Fibroblast of skin of left biceps (primary cell): ENCODE measurements at places on chromosomes 6 and 20.
A peak's percentile ranks its signal among the peaks of the same experiment; 100 is the strongest.

- no peak for DNase-seq
Observed at GRCh38 chr6:145836170-145836569, 21.6 kb upstream of the FBXO30 start.

GRCh38 chr6:90885611-90886056 is 298.8 kb upstream of the MAP3K7 start:
- no peak for DNase-seq

DNA sequence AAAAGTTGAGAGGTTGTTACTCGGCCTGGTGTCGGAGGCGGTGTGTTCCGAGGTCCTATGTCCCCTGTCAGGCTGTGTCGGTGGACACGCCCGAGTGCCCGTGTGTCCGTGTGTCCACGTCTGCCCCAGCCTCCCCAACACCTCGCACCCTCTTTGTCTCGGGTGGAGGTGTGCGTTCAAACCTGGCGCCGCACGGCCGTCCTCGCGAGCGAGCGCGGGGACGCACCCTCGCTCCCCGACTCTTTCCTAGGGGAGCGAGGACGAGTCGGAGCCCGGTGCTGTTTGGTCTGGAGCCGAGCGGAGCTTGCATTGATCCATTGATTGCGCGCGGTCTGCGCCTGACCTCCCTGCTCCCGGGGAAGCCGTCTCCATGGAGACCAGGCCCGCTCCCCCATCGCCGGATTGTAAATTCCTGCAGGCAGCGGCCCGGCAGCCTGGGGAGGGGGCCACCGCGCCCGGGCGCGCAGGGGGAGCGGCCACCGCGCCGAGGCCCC is 411 bp upstream of the SCUBE3 start:
- DNase-seq = no peak

DNA sequence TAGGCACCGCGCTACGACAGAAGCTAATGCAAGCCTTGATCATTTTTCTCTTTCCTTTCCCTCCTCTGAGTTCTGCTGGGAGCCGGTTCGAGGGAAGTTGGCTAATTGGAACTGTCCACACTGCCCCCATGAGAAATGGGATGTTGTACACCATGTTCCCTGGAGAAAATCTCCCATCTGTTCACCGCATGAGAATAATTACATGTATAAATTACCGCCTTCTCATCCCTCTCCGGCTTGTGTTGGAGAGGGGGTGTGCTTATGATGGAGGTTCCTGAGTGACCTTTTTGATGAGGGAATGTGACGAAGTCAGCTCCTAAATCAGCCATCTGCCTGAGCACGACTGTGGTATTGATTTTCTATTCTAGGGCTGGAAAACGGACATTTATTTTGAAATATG is 320.2 kb upstream of the SULF2 start:
- DNase-seq = peak; percentile 51

GRCh38 chr6:138811866-138812265 is 16.0 kb downstream of the ECT2L start:
- no peak for DNase-seq

DNA sequence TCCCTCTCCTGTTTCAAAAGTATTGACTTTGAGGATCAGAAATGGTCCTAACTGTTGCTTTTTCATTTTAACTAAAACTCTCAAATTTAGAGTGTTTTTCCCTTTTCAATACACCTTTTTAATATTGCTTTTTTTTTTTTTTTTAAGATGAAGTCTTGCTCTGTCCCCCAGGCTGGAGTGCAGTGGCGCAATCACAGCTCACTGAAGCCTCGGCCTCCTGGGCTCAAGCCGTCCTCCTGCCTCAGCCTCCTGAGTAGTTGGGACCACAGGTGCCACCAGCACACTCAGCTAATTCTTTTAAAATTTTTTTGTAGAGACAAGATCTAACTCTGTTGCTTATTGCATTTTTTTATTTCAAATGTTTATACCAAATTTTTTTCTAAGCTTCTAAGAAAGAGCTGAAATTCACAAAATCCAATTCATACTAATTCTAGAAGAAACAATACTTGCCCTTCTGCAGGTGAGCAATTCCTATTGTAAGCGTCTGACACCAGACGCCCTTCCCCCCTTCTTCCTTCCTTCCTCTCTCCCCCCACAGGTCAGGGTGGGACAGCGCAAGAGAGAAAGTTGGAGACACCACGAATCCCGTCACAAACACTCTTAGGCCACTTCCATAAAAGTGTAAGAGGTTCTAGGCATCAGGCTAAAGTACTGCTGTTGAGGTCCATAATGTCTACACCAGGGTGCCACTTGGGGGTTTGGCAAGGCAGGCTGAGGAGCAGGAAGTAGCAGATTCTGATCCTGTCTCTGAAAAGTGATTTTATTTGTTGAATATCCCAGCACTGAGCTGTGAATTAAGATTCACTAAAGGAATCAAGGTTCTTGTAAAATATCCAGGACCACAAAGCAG is 12.8 kb downstream of the DLL1 start:
- no peak for DNase-seq

DNA sequence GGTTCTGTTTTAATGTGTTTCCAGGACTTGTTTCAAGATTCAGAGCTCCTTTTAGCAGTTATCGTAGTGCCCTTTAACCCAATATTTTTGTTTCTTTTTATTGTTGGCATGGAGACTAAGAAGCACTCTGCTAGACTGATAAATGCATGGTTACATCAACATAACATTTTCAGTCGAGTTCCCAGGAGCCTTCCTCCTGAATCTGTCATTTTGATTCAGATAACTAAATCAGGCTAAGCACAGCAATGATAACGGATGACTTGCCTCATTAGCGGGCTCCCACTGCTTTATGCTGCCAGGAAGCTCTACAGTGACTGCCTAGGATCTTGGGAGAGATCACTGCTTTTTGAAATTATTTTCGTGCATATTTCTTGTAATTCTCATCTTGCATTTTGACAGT is 772.8 kb upstream of the GJE1 start:
- DNase-seq = no peak

DNA sequence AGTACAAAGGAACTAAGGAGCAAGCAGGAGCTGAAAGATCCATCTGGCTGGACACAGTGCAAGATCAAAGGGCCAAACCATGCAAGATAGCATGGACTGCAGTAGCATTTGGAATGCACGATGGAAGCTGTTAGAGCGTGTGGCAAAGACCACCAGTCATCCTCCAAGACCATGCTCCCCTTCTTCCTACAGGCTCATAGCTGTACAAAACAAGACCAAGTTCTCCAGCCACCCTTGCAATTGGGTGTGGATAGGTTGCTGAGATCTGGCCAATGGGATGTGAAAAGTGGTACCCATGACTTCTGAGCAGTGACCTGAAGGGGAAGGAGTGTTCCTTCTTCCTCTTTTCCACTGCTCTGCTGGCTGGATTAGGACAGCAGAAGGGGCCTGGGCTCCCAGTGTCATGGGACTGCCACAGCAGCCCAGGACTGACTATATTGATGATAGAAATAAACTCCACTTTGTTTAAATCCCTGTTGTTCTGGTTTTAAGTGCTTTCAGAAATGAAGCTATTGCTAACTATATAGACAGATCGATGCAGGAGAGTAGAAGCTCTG is 64.9 kb downstream of the SLC22A23 start:
- DNase-seq = no peak

DNA sequence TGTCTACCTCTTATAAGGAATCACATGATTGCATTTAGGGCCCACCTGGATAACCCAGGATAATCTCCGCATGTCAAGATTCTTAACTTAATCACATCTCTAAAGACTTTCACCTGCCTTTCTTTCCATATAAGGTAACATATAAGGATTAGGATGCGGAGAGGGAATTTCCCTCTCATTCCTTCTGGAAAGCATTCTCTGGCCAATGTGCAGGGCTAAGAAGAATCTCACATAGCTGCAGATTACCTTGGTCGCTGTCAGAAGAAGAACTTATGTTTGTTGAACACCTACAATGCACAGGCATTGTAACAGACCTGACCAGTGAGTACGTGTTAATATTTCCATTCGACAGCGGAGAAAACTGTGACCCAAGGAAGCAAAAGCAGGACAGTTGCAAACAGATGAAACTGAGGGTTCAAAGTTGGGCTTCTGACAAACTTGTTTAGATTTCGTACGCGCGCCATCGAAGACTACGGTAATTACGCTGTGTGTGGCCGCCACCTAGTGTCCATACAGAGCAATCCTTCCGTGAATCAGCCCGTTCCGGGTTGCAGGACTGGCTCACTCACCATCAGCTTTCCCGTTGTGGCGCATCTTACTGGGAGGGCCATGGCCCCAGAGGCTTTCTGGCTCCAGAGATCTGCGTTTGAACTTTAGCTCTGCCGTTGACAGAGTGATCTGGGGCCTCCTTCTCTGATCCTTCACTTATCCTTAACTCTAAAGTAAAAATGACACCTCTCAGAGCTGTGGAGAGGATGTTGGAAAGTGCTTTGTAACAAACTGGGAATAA is 9.5 kb downstream of the C20orf202 start:
- DNase-seq = peak; percentile 7

DNA sequence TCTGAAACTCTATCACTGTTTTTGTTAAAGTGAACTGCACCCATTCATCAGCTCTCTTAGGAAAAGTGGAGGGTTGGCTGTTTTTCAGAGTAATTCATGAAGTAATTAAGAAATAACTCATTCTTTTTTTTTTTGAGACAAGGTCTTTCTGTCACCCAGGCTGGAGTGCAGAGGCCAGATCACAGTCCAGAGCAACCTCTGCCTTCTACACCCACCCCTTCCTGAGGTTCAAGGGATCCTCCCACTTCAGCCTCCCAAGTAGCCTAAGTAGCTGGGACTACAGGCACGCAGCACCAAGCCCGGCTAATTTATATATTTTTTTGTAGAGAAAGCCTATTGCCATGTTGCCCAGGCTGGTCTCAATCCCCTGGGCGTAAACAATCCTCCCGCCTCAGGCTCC is 2.6 kb downstream of the ZNFX1 start:
- DNase-seq = no peak

GRCh38 chr6:160188773-160189172 is 67.2 kb downstream of the SLC22A1 start:
- DNase-seq = no peak

DNA sequence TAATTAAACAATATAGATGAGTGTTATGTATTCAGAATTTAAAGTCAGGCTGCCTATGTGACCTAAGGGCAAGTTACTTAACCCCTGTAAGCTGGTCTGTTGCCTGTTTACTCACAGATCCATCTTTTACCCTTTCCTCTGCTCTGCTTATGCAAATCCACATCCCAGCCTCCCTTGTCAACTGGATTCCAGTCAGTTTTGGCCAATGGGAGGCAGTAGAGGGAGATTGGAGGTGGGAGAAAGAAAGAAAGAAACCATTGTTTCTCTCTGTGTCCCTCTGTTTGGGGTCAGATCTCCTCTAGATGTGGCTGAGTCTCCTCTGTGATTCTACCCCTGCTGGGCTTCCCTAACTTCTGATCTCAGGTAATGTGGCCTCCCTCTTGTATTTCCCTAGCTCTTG is 266.8 kb upstream of the PLN start:
- DNase-seq = no peak

DNA sequence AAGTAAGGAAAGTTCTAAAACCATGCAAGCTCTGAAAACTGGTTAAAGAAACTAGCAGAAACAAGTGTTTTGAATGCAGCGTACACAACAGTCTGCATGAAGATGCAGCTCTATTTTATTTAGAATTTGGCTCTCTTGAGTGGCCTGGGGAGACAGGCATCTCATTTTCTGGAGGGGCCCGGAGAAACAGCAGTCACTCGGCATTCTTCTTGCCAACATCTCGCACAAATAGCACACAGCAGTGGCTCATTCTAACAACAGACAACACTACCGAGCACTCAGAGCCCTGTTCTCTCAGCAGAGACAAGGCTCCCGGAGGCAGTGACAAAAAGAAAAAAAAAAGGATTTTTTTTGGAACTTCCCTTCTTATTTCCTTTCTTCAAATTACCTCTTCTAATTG is 108.5 kb upstream of the STMND1 start:
- no peak for DNase-seq

DNA sequence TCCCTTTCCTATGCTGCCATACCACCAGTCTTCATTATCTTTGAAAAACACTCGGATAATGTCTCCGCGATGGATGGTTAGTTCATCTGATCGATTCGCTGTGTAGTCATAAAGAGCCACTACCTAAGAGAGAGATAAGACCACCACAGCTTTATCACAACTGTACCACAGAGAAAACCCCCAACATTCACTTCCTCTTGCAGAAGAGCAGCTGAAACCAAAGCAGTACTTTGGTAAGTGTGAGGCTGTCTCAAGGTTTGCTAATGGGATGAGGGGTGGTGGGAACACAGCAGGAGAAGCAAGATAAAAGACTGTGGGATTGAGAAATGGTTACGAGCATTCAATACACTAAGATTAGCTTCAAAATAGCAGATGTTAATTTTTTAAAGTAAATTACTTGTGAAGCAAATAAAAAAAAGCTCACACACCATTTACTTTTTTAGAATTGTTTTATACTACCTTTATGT is 142.1 kb downstream of the MYB start:
- no peak for DNase-seq

DNA sequence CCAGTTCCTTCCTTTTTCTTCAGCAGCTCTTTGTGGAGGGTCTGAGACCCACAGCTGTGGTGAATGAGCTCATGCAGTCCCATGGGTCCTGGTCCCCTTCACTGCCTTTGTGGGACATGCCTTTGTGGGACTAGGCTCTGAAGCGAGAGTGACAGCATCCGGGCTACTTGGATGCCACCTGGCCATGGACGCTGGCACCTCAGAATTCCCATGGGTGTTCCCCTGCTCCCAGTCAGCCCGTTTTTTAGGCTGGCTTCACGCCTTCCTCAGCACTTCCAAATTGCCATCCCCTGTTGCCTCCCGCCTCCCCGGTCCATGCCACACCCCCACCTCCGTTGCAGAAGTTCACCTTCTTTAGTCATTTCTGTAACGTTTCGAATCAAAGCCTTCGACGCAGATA is 45.1 kb downstream of the RAMACL start:
- DNase-seq = no peak

GRCh38 chr6:42131531-42131930 is 10.9 kb downstream of the C6orf132 start:
- DNase-seq = no peak

DNA sequence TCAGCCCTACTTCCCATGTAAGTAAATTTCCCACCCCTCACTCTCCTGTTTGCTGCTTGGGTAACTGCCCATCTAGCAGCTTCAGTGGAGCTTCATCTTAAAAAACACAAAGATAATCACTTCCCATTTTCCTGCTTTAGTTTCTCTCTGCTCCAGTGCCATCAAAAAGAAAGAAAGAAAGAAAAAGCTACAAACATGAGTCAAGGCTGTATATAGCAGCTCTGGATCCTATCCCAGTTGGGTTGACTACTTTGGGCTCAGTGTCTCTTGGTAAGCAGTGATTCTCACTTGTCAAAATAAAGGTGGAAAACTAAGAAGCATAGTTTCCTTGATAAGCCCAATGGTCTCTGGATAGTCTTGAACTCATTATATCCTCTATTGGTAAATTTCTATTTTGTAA is 48.7 kb upstream of the SRPK1 start:
- no peak for DNase-seq
